ENCODE measurements at places on chromosomes 1 and 21. TPM values are rescaled to one million over a fixed set of nuclear protein-coding genes. Genes with fewer than 3 reads are reported as not detected.

The CTNNBIP1 gene
- 30.2 TPM for polyA plus RNA-seq

The DEPDC1 gene
- 30.0 TPM for polyA plus RNA-seq

The LEMD1 gene
- polyA plus RNA-seq: 3.7 TPM

The SRSF11 gene
- polyA plus RNA-seq: 311 TPM

The TTC22 gene
- polyA plus RNA-seq: 1.2 TPM

The AHCYL1 gene
- polyA plus RNA-seq: 65.3 TPM

The FCGR3A gene
- polyA plus RNA-seq: 0.10 TPM

The TBX19 gene
- polyA plus RNA-seq: 0.76 TPM

The LCE1E gene
- 0.43 TPM for polyA plus RNA-seq

The ESRRG gene
- polyA plus RNA-seq: 1.2 TPM

The LAX1 gene
- not detected for polyA plus RNA-seq

The LCE6A gene
- polyA plus RNA-seq: not detected

The TEKT2 gene
- 0.36 TPM for polyA plus RNA-seq

The PLPPR4 gene
- 0.99 TPM for polyA plus RNA-seq

The NHLH1 gene
- 0.89 TPM for polyA plus RNA-seq

The KRTAP19-1 gene
- not detected for polyA plus RNA-seq

The TSPEAR gene
- polyA plus RNA-seq: 0.45 TPM

The GLIS1 gene
- polyA plus RNA-seq: 0.26 TPM

The SYT6 gene
- polyA plus RNA-seq: 31.2 TPM

The KCNA2 gene
- polyA plus RNA-seq: 0.17 TPM

The DYNLT4 gene
- not detected for polyA plus RNA-seq

The LIX1L gene
- 1.1 TPM for polyA plus RNA-seq

All from GM23338 (cell line).